Fibroblast of skin of abdomen (primary cell): ENCODE measurements at places on chromosomes 5 and 9.

GRCh38 chr5:170265522-170265921 is 32.1 kb downstream of the LCP2 start:
- DNase-seq: peak; percentile 11

DNA sequence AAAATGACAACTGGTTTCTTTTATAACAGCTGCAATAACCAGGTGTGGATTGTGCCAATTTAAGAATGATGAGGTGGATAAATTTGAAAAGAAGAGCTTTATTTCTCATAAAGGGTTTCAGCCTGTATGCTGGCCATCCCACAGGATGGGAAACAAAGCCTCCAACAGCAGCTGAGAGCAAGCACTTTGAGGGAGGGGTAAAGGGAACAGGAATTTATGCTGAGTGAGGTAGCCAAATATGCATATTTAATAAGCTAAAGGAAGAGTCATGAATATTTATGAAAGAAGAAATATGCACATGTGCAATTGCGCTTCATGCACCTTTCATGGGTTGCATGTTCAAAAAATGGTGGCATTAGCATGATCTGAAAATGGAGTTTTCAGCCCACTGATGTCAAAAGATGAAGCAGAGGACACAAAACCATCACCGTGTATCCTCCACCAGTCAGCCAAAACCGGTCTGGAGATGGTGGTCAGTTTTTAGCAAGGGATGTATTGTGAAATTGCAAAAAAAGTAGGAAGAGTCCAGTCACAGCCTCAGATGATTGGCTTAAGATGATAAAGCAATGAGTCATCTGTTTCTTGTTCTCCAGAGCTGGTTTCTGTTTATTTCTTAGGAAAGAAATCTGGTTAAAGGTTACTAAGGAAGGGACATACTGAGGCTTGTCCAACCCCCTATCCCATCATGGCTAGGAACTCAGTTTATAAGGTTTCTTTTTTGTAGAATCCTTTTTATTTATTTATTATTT is 47.9 kb downstream of the DEPDC1B start:
- DNase-seq: peak; percentile 75

DNA sequence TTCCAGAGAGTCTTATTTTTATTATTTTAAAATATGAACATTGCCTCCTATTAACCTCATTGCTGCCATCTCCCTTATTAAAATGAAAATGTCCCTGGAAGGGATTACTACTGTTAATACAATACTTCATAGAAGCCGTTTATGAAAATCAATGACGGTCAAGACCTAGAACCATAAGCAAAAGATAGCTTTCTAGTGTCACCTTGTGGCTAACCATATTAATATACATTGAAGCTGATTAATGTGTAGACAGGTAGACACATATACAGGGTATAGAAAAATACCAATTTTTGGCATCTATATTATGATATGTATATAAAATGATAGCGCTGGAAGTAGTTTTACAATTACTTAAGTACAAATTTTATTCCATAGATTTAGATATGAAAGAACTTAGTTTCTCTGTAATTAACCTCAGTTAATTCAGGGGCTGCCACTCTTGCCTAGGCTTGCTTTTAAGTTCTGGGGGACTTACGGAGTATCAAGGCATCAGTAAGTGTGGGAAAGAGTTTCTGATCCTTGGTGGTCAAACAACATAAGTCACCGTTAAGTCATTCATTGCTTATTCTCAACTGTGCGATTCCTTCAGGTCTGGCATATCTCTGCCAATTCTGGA is 2.5 kb upstream of the YTHDC2 start:
- peak; percentile 57 for DNase-seq

DNA sequence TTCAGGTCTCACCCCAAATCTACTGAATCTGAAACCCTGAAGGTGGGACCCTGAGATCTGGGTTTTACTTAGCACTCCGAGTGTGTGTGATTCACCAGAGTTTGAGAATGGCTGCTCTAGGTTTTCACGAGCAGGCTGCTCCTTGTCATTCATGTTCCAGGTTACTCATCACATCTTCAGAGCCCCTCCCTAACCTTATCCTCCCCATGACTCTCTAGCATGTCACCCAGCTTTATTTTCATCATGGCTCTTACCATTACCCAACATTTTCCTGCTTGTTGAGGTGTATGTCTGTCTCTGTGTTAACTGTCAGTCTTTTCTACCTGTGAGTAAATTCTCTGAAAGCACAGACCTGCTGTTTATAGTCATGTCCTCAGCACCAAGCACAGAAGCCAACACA is 319.2 kb downstream of the NSG2 start:
- no peak for DNase-seq

DNA sequence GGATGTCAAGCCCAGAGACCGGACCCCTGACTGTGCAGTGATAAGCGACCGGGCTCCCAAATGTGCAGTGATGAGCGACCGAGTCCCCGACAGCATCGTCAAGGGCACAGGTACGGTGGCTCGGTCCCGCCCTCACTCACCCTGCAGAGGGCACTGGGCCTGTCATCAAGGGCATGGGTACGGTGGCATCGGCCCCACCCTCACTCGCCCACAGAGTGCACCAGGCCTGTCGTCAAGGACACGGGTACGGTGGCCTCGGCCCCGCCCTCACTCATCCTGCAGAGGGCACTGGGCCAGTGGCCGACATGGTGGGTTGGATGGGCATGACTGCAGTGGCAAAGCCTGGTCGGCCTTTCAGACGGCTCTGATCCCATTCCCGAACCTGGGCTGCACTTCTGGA is 9.7 kb upstream of the LRRC14B start:
- DNase-seq: no peak

GRCh38 chr5:172999974-173000373 is 16.4 kb downstream of the ATP6V0E1 start:
- no peak for DNase-seq

GRCh38 chr5:59174248-59174844 is 591.5 kb downstream of the RAB3C start:
- DNase-seq: peak; percentile 80

DNA sequence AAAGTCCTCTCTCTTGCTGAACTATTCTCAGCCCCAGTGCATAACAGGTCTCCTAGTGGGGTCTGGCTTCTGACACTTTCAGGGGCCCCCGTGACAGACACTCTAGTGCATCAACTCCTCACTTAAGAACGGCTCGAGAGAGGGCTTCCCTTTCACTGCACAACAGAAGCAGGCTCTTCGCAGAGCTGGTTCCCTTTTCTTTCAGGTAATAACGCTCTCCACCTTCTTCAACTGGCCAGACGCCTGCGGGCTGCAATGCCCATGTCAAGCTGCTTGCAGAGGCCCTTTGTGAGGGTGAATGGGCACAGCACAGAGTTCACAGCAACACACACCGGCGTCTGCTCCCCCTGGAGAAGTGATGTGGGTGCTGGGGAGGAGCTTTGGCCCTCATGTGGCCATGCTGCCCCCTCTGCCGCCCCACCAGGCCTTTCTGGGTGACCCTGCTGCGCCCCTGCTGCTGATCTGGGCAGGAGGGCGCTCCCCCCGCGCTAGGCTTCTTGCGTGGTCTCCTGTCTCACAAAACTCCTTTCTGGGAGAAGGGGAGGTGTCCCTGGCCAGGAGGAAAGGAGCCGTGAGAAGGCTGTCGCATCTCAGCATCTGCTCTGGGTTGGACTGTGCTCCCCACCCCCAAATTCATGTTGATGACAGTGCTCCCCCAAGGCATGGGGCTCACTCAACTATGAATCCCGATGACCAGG is 2.4 kb downstream of the MRPL36 start:
- no peak for DNase-seq

DNA sequence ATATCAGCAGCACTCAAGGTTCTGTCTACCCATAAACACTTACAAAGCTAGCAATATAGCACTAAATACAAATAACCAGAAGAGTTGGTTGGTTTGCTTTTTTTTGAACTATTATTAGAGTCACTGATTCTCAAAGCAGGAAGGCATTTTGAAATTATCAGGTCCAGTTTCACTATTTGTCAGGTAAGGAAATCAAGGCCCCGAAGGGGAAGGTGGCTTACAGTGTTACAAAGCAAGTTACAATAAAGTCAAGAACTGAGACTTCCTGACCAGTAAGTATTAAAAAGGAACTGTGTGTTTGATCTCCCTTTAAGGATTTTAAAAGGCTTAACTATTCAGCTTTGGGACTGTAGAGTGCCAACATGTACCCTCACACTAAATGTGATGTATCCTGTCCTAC is 10.8 kb downstream of the C5orf15 start:
- DNase-seq: no peak

DNA sequence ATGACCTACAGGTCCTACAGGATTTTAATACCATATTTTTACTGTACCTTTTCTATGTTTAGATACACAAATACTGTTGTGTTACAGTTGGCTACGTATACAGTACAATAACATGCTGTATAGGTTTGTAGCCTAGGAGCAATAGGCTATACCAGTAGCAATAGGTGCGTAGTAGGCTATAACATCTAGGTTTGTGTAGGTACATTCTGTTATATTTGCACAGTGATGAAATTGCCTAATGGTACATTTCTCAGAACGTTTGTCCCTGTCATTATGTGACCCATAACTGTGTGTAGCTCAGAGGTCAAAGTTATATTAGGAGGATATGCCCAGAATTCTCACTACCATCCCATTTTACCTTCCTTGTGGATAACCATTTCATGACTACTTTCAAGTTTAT is 59.7 kb downstream of the NIPBL start:
- no peak for DNase-seq

DNA sequence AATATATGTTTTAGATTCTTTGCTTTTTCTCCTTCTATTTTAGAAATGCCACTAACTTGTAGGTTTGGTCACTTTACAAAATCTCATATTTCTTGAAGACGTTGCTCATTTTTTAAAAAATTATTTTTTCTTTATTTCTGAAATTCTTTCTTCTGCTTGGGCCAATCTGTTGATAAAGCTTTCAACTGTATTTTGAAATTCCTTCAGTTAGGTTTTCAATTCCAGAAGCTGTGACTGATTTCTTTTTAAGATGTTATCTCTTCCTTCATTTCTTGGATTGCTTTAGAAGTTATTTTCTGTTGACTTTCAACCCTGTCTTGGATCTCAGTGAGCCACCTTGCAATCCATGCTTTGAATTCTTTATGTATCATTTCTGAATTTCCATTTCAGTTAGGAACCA is 64.2 kb downstream of the SLC25A46 start:
- DNase-seq: no peak

DNA sequence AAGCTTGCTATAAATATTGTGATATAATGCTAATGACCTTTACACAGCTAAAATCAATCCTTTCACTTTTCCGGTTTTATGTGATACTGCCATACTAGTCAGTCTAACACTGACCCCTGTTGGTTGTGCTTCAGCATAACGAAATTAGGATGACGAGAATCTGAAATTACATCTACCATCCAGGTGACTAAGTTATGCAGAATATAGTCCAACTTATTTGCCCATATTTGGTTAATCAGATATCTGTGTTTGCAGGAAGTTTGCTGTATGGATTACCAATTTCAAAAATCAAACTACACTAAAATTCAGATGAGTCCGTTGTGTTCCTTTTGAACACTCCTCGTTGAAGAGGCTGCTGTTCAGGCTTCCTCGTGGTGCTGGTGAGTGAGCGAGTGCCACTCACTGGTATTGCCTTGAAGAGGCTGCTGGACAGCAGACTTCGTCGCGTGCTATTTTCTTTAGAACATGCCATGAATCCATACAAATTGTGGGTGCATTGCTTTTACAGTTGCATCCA is 32.5 kb downstream of the TENT4A start:
- DNase-seq: peak; percentile 55

- DNase-seq: no peak
These were observed 19.5 kb upstream of the ARAP3 start for GRCh38 chr5:141701360-141702119.

- DNase-seq: no peak
These were observed 182.0 kb upstream of the MOCS2 start for GRCh38 chr5:53291528-53291927.

GRCh38 chr9:72633966-72634365 is 112.6 kb downstream of the TMC1 start:
- DNase-seq: peak; percentile 34

GRCh38 chr5:65299861-65300260 is 181.9 kb downstream of the ADAMTS6 start:
- DNase-seq: peak; percentile 84

DNA sequence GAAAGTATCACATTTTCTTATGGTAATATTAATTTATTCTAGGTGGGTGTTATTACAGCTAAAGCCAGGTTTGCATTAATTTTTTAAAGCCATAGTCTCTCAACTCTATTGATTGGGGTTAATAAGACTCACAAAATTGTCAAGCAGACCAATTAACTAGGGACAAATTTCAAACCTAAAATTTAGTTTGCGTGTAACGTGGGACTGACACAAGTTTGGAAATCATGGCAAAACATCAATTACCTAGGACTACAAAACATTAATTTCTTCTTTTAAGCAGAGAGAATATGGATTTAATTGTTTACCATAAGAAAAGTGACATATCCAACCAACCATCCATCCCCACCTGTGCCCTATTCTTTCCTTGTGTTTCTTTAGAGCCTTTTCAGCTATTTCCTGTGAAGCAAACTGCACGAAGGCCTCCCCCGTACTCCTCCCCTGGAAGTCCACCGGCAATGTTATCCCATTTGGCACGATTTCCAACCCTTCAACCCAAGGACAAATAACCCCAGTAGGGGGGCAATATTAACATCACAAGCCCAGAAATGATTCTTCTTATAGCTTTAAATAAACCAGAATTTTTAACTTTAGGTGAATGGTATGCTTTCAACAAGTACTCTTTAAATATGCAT is 4.4 kb downstream of the HNRNPH1 start:
- no peak for DNase-seq

DNA sequence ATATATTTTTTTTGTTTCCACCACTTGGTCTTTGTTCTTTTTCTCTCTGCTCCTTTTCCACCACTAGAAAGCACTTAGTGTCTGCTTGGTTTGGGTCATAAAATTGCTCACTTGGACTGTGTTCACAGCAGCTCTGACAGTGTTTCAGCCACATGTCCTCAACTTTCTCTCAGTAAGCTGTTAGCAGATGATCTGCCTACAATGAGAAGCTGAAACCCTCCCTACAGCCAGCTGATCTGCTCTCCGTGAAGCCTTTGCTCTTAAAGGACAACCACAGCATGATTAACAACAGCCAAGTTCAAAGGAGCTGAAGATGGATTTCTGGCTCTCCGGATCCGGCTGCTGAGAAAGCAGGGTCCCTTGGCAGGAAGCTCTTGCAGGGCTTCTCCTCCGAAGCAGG is 31.6 kb downstream of the PRLR start:
- DNase-seq: peak; percentile 78
